Stimulated activated CD4-positive, alpha-beta T cell treated with anti-CD3 and anti-CD28 coated beads, Interleukin-1b, Interleukin-23, amount 100 ng/mL, for 4 hours (primary cell): ENCODE measurements at places on chromosomes 6 and 20.

GRCh38 chr6:16108921-16109658 is 19.8 kb upstream of the MYLIP start:
- DNase-seq = no peak

- no peak for DNase-seq
Observed at GRCh38 chr20:55424476-55424875, 580.8 kb downstream of the CBLN4 start.

DNA sequence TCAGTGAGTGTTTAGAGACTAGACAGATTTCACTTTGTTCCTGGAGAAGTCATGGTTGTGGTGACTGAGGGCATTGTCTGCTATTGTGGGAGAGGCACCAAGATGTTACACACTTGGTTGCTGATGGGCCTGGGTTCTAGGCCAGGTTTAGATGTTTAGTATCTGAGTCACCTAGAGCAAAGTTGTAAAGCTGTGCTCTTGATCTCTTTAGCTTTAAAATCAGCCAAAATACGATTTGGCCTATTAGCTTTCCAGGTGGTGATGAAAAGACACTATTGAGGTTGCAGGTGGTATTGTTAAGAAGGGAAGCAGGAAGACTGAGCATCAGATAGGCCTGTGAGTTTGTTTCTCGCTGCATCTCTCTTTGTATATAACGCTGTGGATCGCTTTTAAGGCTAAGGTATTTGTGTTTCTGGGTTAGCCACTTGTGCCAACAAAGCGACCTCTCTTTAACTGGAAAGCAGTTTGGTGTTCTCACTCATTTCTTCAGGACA is 48.6 kb downstream of the FOXO3 start:
- DNase-seq = no peak

DNA sequence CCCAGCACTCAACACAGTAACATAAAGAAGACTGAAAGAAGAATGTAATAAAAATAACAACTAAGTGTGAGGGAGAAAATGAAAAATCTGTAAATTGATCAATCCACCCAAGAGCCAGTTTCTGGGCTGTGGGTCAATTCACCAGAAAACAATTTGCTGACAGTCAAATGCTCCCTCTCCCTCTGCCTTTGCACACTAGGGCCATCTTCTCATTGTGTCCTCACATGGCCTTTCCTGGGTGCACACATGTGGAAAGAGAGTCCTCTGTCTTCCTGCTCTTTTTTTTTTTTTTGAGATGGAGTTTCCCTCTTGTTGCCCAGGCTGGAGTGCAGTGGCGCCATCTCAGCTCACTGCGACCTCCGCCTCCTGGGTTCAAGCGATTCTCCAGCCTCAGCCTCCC is 53.9 kb upstream of the PRND start:
- no peak for DNase-seq

DNA sequence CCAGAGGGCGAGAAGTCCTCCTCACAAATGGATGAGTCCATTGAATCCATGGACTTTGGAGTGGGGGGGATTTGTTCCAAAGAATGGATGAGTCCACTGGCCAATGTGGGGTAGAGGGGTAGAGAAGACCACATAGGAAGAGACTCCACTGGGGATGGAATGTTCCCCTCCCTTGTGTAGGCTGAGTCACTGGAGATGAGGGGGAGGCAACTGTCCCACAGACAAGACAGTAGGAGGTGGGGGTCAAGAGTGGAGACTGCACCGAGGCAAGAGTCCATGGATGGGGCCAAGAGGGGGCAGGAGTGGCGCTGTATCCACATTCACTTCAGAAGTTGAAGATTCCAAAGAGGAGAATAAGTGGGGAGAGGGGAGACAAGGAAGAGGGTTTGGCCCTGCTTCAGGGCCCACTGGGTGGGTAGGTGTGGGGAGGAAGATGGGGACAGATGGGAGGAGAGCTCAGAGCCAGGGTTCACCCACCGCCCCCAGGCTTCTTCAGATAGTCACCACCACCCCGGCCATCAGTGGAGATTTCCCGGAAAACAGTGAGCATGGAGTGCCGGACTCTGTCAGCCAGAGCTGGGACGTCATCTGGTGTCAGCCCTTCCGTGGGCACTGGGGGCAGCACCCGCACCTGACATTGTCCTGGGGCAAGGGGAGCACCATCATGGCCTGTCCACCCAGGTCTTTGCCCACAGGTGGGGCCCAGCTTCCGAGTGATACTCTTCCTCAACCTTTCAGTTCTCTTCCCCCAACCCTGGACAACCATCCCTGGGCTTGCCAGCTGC is 4.6 kb downstream of the EGFL8 start:
- DNase-seq = no peak

DNA sequence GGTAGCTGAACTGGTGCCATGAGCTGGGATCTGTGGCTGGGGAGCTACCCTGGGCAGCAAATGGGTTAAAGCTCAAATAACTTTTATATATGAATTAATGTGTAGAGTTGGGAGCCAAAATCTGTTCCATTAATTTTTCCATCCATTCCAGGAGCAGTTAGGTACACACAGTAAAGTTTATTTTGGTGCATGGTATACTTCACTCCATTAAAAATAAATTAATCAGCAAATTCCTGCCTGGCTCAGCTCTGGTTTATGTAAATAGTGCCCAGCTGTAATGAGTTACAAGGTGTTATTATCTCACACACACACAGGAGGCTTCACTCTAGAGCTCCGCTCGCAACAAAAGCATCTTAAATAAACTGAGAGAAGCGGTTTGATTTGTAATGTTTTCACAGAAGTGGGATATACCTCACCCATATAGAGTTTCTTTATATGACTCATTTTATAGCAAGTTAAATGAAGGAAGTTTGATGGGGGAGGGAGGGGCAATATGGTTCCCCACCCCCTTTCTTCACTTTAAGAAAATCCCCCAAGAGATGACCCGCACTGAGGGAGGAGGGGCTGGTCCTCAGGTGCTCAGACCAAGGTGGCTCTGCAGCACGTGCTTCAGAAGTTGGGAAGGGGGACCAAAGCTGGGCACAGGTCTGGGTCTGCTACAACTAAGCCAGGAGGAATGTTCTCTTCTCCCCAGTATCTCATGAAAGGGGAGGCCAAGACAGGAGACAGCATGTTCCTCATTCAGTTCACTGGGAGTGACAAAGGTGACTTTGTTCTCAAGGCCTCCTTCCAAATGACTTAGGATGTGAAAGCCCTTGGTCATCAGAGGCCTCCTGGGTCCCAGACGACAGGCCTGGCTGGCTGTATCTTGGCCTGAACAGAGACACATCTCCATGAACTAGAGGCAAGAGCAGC is 10.5 kb upstream of the FAM83C start:
- DNase-seq = no peak

- DNase-seq = no peak
Observed at GRCh38 chr6:16056263-16056870, 72.5 kb upstream of the MYLIP start.

- DNase-seq = peak; percentile 12
Observed at GRCh38 chr20:4961746-4962145, 39.6 kb downstream of the SLC23A2 start.

DNA sequence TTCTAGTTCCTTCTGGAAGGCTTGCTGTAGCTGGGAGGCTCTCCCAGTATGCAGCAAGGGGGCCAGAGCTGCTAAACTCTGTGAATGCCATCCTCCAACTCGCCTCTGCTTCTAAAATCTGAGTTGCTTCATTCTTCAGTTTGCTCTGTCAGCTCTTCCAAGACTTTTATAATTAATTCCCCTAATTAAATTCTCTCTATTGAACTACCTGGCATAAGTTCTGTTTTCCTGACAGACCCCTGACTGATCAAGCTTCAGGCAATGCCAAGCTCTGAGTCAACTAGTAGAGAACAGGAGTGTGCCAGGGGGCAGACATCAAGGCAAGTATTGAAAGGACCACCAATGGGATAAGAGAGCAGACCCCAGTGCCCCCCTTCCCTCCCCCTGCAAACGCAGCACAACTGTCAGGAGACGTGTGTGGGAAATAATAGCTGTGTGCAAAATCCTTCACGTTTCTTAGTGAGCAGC is 109.3 kb upstream of the TAB2 start:
- no peak for DNase-seq

DNA sequence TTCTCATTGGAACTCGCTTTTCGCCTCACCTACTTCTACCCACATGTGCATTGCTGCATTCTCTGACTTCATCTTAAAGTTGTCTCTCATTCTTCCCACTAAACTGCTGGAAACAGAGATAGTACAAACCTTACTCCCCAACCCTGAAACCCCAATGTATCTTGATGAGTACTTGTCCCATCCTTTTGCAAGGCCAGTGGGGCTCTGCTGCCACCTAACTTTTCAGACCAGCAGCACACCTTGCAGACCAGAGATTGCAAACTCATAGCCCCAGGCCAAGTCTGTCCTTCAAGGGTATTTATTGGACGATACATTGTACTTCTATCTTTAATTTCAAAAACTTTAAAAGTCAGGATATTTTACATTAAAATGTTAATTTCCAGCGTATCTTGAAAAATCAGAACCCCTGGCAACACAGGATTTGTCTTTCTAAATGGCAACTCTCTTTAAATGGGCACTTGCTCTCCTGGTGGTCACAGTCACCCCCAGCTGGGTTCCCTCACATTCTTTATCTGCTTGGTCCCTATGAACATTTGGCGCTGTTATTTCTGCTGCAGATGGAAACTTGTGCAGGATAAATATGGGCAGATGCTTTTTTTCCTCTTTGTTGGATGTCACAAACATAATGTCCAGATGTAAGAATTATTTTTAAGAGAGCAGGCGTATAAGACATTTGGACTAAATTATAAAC is 83.9 kb downstream of the SOD2 start:
- no peak for DNase-seq

- no peak for DNase-seq
Observed at GRCh38 chr6:16400248-16400760, 161.9 kb downstream of the GMPR start.

- no peak for DNase-seq
Observed at GRCh38 chr6:131058236-131058635, 4.8 kb downstream of the EPB41L2 start.

DNA sequence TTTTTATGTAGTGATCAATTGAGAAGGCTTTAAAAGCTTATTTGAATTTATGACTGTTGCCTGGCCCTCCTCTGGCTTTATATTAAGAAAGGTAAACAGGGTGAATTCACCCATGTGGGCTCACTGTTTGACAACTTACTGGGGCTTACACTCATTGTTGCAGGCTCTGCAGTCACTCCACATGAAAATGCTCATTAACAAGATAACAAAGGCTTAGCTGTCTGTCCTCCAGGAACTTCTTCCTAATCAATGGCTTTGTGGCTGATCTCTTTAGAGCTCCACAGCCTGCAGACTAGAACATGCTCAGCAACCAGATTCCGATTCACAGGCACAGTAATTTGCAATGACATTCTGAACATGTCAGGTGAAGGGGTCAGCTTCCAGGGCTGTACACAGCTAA is 323.2 kb upstream of the MAN1A1 start:
- DNase-seq = no peak

DNA sequence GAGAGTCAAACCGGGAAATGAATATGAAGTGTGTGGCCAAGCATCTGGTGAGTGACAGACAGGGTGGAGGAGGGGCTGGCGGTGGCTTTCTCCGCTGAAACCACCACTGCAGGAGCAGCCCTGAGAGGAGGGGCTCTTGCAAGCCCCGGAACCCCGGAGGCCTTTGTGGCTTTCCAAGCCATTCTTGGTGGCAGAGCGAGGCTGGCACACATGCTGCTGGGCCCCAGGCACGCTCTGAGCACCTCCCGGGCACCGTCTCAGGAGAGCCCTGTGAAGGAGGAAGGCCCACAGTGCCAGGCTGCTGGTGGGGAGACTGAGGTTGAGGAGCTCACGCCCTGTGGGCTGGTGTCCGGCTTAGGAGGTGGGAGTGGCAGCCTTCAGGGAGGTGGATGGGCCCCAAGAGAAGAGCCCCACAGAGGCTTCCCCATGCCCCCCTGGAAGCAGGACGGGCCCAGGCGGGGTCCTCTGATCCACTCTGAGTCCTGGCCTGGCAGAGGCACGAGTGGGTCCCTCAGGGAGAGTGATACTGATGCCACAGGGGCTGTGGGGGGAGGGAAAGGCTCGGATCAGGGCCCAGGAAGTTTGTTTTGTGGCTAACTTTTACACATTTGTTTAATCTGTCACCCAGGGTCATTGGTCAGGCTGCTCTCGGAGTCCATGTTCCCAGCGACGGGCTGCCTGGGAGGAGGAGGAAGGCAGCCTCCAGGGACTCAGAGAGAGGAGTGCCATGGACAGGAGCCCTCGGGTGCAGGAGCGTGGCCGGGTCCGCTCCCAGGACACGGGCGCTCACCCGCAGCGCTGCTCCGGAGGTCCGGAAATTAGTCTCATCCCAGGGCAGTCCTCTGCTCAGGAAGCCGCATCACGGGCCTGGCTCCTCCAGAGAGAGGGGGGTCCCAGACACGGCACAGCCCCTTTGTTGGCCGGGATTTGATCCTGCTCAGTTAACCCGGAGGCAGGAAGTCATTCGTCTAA is 170.7 kb downstream of the ERMARD start:
- DNase-seq = no peak

DNA sequence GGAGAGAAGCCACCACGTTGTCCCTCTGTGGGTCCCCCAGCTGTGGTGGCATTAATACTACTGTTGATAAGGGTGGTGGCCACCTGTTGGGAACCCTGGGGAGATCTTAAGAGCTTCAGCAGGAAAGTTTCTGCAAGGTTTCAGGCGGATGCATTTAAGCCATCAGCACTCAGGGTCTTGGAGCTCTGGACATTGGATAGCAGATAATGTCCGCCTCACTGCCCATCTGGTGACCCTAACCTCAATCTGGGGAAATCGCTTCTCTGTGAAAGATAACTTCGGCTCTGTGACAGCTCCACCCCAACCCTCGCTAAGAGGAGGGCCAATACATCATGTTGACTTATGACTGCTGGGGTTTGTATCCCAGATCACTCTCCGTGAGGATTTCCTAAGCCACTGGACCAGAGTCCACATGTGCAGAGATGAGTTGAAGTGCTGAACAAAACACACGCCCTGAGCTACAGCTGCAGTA is 92.9 kb downstream of the FOXC1 start:
- DNase-seq = no peak

DNA sequence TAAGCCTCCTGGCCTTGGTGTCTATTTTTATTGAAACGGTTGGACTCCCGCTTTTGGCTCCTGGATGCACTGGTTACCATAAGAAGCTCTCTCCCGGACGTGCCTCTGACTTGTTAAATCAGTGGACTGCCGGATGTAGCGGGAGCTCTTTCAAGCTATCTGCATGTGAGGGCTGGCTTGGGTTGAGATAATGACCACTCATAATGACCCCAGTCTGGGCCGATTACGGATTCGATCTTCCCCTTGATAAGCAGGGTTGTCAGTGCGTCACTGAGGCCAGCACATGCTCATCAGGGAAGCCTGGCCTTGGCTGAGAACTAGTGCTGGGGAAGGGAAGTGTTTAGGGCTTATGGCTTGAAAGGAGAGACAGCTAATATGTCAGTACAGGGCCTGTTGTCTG is 528.1 kb downstream of the CDH26 start:
- no peak for DNase-seq

DNA sequence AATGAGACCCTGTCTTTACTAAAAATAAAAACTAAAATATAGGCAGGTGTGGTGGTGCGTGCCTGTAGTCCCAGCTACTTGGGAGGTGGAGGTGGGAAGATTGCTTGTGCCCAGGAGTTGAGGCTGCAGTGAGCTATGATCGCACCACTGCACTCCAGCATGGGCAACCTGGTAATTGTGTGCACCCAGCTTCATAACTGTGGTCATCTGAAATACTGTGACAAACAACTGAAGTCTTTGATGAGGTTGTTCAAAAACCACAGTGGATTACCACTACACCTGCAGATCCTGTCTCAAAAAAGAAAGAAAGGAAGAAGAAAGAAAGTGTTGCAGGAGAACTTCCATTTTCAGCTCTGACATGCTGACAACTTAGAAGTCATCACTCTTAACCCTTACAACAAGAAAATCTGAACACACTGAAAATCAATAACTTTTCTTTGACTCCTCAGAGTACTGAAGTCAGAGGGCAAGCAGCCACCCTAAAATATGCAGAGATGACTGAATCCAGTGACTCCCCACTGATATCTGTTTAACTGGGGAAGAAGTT is 13.8 kb upstream of the ZBP1 start:
- no peak for DNase-seq
